ENCODE measurements at places on chromosomes 5 and 9.

GRCh38 chr9:124675261-124676158, 95.6 kb downstream of the NR6A1 start:
- no peak for DNase-seq

GRCh38 chr5:6291961-6292360, 86.4 kb downstream of the MED10 start:
- no peak for DNase-seq

DNA sequence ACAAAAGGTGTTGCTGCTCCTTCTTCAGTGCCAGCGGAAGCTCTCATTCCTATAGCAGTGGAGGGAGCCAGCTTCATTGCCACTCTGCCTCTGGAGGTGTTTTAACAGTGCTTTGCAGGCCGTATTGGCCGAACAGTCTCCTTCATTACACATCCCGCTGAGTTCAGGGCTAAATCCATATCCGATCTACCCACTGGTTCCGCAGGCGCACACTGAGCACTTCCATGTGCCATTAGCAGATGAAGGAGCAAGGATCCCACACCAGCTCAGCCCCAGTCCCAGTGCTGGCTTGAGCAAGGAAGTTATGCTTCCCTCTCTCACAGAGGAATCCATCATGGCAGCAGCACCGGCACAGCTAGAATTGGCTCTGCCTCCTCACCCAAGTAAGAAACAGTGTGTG, 121.2 kb upstream of the IRX2 start:
- no peak for DNase-seq

DNA sequence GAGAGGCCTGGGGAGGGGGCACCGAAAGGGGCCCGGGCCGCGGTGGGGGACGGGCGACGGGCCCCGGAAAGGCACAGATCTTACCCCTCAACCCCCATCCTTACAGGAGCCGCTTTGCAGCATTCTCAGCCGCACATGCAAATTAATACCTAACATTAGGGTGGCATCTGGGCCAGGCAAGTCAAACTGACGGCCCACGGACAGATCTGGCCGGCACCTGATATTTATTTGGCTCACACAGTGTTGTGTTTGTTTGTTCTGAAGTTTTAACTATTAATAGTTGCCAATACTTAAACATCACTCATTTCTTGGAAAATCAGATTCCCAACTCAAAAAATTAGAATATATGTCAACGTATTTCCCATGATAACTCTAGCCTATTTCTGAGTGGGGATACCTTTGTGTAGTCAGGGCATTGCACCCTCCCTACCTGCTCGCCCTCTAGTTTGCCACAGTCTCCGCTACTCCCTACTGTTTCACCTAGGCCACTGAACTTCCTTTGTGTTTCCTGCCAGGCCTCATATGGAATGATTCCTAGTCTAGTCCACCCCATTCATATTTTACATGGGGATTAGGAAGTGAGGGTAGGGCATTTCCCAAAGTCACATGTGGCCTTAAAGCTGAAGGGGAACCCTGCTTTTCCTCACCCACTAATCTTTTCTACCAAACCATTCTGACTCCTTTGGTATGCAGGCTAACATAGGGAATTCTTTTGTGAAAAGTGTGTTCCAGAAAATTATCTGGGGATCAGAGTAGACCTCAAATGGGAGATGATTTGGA, 71.9 kb upstream of the LARP1 start:
- no peak for DNase-seq

DNA sequence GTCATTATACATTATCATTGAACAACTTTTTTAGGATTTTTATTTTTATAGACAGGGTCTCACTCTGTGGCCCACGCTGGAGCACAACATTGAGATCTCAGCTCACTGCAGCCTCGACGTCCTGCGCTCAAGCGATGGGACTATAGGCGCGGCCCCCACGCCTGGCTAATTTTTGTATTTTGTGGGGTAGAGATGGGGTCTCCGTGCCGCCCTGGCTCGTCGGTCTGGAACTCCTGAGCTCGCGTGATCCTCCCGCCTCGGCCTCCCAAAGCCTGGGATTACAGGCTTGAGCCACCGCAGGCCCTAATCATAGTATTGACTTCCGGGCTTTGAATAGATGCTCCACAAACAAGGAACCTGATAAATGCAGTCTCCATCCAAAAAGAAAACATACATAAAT, 1.4 kb upstream of the EDF1 start:
- no peak for DNase-seq

DNA sequence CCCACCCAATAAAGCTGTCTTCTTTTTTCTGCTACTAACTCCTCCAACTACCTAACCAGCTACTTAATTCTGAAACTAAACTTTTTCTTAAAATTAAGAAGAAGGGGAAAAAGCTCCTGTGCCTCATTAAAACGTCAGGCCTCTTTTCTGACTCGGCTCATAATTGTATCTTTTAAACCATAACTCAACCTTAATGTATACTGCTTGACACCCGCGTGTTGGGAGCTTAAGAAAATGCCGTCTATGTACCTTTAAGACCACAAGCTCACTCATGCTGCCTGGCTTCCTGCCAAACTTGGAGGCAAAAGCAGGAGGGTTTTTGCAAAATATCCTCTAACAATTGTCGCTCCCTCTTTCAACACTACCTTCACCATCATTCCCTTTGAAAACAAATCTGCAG, 5.0 kb downstream of the EBF1 start:
- peak; percentile 65 for DNase-seq

GRCh38 chr5:5939759-5940370, 438.5 kb downstream of the MED10 start:
- DNase-seq, result no peak

DNA sequence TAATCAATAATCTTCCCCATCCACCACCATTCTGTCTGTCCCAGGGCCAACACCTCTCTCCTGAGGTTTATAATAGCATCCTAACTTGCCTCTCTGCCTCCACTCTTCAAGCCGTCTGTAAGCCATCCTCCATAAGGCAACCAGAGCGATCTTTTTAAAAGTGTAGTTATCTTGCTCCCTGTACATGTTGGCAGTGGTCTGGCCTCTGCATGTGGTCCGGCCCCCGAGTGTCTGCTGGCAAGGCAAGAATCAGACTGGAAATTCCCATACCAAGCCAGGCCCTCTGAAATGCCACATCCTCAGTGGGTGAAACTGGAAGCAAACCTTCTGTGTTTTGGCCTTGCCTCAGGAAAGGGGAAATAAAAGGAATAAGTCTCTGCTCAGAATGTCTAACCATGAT, 17.0 kb downstream of the TTLL11 start:
- DNase-seq, result no peak

Data from amniotic epithelial cell (primary cell).